Stimulated activated CD8-positive, alpha-beta memory T cell treated with anti-CD3 and anti-CD28 coated beads, Interleukin-4, amount 100 ng/mL, for 4 hours (primary cell): ENCODE measurements at places on chromosomes 1 and 21.

DNA sequence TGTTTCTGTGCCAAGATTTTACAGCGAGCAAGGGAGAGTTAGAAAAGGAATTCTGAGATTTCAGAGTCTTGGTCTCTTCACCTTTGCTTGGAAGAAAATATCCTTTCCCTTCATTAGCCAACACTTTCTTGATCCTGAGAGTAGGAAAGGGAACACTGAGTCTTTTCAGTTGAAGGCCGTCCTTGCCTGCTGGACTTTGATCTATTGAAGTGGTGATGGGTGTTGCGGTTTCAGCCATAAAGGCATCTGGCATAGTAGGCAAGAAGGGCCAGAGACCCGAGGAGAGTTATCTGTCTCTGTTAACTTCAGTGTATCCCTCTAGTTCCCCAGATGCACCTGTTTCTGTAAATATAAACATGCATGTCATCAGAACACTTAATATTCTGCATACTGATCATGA lies 9.7 kb downstream of the SELE start:
- DNase-seq = no peak

- DNase-seq = no peak
Measured at GRCh38 chr1:207998691-207999090, 87.8 kb upstream of the CD34 start.

DNA sequence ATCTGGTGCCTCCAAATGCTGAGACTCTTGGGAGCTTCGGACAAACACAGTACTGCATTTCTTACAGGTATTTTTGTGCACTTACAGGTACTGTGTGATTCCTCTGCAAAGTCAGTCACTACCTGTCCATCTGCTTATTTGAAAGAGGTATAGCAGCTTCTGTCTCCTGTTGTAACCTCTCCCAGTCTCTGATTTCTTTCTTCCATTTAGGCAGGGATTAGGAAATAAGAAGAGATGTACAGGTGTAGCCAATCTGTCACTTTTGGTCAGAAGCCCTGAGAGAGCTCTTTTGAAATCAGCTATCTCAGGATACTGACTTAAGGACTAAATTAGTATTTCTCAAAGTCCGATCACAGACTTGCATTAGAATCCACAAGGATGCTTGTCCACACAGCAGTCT lies 54.0 kb downstream of the AKT3 start:
- DNase-seq = no peak

DNA sequence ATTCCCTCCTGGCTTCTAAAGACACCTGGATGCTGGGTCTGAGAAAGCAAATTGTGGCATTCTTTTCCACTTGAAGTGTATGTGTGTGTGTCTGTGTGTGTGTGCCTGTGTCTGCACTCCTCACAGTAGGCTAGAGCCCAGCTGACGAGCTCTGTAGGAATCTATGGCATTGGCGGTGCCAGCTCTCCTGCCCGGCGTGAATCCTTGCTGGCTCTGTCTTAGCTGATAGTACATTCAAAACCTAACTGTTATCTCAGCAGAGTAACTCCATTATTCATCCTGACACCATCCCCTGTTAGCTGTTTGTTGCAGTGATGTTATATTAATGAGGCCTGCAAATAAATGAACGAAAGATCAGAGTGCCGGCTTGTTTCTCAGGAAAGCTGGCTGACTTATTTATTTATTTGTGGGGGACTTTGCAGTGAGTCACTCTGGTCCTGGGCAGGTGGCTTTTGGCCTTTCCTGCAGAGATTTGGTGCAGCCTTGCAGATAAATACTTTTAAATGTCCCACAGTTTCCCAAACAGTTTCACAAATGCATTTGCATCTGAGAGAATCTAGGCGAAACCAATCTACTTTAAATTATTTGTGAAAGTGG lies 160.6 kb upstream of the CD34 start:
- no peak for DNase-seq

DNA sequence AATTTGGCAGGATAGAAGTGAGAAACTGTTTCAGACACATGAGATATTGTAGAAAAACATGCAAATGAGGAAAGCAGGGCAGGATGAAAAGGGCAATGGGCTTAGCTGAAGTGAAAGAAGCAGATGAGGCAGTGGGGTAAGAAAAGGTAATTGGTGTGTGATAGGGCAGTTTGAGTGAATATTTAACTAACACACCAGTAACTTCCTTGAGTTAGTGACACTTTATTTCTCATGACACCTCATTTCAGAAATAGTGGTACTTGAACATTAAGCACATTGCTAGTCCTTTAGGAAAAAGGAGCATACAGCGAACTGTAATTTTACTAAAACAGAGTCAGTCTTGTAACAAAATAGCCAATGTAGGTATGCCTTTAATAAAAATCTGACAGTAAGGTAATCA lies 415.0 kb downstream of the DPYD start:
- DNase-seq = no peak

DNA sequence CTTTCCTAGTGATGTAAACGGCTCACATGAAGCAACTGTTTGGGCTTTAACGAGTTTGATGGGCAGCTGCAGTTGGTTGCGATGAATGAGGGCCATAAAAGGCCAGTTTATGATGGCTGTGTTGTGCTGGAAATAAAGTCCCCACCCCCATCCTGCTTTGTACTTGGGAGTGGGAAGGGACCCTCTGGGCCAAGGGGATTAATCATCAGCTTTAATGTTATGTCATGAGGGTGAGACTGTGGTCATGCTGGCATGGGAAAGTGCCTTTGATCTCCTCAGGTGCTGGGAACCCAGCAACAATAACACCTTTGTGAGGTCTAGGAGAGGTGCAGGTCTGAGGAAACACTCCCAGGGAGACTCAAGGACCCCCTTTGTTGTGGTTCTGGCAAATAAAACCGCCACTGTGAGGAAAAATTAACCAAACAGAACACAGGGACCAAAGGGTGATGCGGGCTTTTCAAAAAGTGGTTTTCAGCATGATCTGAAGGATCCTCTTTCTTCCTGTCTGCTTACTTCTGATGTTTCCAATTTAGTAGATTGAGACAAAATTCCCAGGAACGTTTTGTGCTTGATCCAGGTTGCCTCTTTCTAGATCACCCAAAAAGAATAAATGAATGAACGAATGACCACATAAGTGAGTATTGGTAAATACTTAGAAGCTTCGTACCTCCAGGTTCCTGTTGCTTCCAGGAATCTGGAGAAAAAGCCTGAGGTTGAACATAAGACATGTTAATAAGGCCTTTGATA lies 257.8 kb upstream of the HOOK1 start:
- no peak for DNase-seq

GRCh38 chr1:204418174-204419063 lies 6.8 kb upstream of the PPP1R15B start:
- no peak for DNase-seq

DNA sequence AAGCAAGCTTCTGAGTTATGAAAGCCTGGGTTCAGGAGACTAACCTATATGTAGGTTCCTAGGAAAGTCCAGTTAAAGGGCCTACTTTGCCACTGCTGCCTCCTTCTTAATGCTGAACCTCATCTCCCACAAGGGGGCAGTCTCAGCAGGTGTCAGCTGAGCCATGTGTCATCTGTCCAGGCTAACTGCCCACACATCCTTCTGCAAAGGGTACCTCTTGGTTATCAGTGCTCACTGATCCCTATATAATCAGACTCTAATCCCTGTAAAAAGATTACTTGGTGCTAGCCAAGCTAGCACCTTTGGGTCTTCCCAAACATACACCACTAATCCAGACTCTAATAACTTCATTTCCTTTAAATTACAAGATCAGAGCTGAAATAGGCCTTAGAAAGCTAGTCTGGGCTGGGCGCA lies 9.0 kb downstream of the PRDX1 start:
- DNase-seq = peak; percentile 20

GRCh38 chr21:44089001-44089911 lies 17.9 kb upstream of the PWP2 start:
- DNase-seq = no peak

- DNase-seq = no peak
Measured at GRCh38 chr1:111611986-111612385, 7.6 kb upstream of the RAP1A start.

GRCh38 chr1:56494306-56494705 lies 85.1 kb downstream of the PLPP3 start:
- DNase-seq = no peak

DNA sequence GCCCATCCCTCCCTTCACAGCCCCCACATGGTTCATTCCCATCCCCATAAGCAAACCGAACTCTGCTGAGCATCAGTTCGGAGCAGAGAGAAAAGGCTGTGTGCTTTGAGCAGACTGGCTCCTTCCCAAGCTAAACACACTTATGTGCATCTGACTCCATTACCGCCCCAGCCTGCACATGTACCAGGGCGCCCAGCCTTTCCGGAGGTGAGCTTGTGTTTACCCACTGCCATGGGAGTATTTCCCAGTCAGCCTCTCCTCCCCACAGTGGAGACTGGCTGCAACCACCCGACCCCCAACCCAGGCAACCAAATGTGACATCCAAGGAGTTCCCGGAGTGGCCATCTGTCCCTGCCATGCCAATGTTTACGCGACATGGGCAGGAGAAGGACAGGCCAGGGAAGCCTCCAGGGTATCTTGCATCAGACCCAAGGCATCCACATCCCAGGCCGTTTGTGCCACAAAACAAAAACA lies 9.4 kb downstream of the TIAM1 start:
- no peak for DNase-seq

DNA sequence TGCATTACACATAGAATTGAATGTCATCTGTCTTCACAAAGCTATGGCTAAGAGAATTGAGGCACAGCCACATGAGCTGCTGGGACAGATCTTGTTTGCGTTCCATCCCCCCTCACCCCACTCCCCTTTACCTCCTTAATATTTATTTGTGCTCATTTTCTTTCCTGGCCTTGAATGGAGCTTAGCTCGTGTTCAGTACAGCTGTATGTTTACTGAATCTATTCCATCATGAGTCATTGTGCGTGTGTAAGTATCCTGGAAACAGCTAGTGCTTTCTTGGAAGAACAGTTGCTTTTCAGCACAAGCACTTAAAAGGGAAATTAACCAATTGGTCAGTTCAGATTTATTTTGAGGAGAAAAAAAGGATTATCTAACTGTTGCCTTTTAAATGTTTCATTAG lies 14.7 kb downstream of the PROX1 start:
- DNase-seq = no peak

DNA sequence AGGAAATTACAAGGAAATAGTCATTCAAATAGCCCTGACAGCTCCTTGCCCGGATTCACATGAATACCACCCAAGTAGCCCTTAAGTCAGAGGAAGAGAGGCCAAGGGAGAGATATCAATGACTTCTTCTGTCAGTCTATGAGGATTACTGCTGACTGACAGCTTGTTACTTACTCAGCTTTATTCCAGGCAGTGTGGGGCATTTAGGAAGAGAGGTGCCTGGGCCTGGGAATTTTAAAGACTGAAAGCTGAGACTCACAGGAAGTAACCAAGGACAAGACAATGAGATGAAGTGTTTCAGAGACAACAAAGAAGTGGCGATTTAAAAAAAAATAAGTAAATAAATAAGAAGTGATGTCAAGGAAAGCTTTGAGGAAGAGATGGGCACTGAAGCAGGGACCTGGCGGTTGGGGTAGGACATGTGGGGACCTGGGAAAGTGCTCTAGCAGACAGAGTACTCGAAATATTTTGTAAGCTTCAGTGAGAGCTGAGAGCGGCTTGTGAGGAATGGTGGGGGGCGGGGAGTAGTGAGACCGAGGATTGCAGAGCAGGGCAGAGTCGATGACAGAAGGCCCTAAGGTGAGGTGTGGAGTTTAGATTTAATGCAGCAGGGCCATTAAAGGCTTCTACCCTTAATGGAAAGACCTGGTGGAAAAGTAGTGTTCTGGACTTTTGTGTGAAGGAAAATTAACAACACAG lies 58.9 kb downstream of the ST3GAL3 start:
- no peak for DNase-seq

DNA sequence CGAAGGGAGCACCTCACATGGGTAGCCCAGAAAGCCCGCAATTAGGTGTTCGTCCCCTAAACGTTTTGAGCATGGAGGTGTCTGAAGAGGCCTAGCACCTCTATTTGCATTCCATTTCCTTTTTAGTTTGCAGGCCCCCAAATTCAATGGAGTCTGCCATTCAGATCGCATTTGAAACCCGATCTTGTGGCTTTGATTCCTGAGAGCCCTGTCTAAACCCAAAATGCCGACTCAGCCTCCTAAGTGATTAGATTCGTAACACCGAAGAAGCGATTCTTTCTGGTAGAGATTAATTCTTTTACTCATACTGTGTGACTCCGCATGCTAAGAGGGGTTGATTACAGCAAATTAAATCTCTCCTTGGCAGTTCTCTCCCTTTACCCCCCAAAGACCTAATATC lies 415.2 kb upstream of the KAZN start:
- no peak for DNase-seq

GRCh38 chr1:207847116-207847515 lies 63.8 kb downstream of the CD34 start:
- no peak for DNase-seq
